ENCODE measurements at places on chromosomes 4 and X.

DNA sequence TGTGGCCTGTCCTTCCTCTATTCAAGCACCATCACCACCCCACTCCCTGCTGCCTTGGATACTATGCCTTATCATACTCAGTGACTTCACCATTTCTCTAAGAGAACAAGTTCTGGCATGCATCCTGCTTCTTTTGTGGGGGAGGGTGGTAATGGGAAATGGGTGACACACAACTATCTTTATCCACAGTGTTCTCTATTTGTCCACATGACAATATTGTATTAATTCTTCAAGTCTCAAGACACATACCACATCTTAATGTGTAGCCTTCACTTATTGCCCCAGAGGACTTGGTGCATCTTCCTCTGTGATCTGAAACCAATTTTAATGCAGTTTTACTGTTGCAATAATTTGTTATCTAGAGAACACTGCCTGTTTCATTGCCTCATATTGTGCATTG lies 29.3 kb upstream of the UGT2B7 start:
- no peak for DNase-seq

DNA sequence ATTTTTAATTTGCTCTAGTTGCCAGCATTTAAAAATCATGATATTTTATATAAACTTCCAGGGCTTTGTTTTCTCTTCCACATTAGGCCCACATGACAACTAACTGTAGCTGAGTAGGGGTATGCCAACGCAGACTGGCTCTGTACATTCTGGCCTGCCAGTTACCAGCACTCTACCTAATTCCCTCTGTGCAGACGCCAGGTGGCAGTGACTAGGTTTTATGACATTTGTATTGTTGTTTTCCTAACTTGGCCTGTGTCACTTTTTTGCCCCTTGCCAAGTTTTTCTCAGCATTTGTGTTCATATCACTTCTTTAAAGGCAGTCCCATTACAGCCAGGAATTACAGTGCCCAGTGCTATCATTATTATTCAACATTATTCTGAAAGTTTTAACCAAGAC lies 347.5 kb downstream of the NKX6-1 start:
- no peak for DNase-seq

DNA sequence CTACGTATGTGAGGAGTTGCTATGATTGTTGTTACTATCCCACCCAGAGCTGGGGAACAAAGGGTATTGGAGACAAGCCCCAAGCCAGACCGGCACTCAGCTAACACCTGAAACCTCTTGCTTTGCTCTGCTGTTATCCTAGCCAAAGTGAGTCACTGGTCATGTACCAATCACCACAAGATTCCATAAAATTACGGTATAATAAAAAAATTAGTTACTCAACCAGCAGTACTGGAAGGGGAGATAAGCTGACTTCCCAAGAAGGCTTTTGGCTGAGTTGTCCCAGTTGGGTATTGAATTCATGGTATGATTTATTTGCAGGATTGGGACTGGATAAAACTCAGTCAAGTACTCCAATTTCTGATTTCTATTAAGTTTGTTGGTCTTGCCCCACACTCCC lies 5.3 kb downstream of the EDA2R start:
- DNase-seq: no peak

- DNase-seq: no peak
Observed at GRCh38 chrX:153408871-153409351, 2.4 kb upstream of the ZFP92 start.

- DNase-seq: peak; percentile 74
Observed at GRCh38 chrX:39491548-39492297, 606.0 kb downstream of the BCOR start.

DNA sequence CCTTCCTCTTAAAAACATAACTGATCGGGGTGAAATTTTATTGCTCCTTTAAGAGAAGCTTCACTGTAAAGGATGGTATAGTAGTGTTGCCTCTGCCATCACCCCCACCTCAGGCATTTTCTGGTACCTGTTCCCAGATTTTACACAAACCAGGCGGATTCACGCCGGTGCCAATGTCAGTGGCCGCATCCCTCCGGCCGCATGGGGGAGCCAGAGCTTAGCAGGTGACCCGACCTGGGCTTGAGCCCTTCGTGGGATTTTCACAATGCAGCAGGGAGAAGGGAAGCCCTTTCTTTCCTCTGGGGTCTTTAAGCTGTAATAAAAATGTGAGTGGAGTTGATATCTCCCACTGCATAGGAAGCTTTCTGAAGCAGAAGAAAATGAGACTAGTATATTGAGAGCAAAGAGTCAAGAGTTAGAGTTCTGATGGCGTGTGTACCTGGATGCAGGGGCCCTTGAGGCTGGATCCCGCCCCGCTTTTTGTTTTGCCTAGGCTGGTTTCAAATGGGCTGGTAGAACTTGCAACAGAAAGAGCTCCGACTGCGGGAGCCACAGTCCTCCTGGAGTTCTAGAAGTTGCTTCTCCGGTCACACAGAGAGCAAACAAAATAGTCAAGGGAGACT lies 59.4 kb downstream of the POLR2B start:
- DNase-seq: peak; percentile 60

- no peak for DNase-seq
Observed at GRCh38 chr4:185127021-185127925, 15.8 kb upstream of the SLC25A4 start.

GRCh38 chr4:186249785-186250754 lies 15.9 kb upstream of the F11 start:
- DNase-seq: no peak

GRCh38 chr4:94741304-94741703 lies 16.5 kb upstream of the BMPR1B start:
- DNase-seq: no peak

- DNase-seq: peak; percentile 30
Observed at GRCh38 chr4:16192631-16193518, 33.4 kb downstream of the TAPT1 start.

GRCh38 chr4:72326692-72327632 lies 242.1 kb downstream of the ADAMTS3 start:
- DNase-seq: peak; percentile 28

DNA sequence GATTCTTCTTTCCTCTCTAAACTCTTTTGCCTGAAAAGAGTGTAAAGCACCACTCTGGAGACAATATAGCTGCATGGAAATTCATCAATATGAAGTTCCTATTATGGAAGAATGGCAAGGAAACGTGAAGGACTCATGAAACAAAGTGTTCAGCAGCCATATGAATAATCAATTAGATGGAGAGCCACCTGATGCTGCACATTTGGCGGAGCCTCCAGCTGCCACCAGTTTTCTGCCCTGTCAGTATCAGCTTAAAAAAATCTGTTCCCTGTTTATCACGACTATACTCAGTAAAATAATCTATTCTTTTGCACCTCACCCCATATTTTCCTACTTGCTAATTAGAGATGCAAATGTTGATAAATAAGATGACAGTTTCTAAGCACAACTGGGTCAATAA lies 276.0 kb downstream of the UNC5C start:
- no peak for DNase-seq

DNA sequence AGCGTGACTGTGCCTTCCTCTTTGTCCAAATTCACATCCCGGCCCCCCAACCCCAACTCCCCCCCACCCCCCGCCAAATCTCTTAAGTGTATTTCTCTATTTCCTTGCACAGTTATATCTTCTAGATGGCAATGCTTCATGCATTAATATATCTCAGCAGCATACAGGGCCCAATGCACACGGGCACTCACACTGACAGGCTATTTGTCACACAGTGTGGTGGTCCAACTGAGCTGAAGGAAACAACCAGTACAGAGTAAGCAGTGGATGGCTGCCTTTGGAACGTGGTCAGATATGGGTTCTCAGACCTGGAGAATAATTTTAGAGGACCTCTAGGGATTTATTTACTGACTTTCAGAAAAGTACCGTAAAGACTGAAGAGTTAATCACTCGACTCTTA lies 681 bp downstream of the EXOC1 start:
- DNase-seq: no peak

DNA sequence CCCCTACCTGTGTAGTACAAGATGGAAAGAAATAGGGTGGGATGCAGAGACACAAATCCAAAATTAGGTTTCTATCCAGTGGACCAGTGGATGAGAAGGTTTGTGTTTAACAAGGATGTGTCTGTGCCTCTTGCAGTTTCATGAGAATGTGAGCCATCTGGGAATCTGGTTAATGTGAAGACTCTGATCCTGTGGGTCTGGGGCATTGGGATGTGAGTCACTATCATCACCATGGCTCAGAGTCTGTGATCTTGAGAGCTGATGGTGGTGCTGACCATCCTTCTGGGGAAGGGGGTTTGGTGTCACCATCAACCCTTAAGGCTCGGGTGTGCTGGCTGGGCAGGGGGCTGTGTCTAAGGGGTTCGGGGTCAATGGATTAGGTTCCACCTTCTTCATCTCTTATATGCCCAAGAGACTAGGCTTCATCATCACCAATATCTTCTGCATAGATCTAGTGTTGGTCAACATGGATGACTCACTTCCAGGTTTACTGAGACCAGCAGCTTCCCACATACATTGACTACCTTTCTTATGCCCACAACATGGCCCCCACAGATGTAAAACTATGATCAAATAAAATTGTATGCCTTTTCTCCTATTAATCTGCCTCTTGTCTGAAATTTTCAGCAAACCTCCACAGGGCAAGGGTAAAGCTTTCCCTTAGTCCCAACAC lies 65.7 kb upstream of the MID1 start:
- DNase-seq: no peak

DNA sequence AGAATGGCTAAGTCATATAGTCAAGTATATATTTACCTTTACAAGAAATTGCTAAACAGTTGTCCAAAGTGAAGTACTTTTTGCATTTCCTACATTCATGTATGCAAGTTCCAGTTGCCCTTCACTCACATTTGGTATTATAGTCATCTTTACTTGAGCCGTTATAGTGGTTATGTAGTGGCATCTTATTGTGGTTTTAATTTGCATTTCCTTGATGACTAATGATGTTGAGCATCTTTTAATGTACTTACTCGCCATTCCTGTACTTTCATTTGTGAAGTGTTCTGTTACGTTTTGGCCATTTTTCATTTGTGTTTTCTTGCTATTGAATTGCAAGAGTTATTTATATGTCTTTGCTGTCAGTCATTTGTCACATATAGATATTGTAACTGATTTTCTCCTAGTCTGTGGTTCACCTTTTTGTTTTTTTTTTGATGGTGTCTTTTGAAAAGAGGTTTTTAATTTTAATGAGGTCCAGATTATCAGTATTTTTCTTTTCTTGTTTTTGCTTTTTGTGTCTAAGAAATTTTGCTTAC lies 27.6 kb downstream of the ARFIP1 start:
- DNase-seq: peak; percentile 29

GRCh38 chr4:38442073-38442788 lies 221.8 kb upstream of the KLF3 start:
- no peak for DNase-seq

DNA sequence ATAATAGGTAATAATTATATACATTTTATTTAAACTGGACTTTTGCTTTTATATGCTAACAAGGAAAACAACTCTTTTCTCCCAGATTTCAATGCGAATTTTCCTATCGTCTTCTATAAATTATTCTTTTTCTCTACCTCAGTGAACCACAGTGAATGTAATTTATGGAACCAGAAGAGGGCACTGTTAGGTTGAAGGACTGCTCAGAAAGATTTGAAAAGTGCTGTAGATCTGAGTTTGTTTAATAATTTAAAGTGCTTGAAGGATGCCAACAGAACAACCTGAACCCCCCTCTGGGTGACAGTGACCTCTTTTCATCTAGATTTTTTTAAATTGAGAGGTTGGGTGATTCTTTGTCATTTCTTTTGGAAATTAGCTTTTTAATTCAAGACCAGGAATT lies 54.9 kb downstream of the PHOX2B start:
- peak; percentile 25 for DNase-seq

DNA sequence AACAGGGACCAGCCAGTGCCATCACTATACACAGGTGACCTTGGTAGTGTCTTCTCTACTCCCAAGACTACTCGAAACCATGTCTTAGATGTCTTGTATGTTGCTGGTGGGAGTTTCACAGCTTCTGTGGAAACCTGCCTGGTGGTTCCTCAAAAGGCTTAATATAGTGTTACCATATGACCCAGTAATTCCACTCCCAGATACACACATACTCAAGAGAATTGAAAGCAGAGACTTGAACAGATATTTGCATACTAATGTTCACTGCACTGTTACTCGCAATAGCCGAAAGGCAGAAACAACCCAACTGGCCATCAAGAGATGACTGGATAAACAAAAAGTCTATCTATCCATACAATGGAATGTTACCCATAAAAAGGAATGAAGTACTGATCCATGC lies 3.1 kb downstream of the TFDP3 start:
- DNase-seq: no peak

GRCh38 chrX:127726227-127726626 lies 326.0 kb downstream of the ACTRT1 start:
- DNase-seq: no peak

DNA sequence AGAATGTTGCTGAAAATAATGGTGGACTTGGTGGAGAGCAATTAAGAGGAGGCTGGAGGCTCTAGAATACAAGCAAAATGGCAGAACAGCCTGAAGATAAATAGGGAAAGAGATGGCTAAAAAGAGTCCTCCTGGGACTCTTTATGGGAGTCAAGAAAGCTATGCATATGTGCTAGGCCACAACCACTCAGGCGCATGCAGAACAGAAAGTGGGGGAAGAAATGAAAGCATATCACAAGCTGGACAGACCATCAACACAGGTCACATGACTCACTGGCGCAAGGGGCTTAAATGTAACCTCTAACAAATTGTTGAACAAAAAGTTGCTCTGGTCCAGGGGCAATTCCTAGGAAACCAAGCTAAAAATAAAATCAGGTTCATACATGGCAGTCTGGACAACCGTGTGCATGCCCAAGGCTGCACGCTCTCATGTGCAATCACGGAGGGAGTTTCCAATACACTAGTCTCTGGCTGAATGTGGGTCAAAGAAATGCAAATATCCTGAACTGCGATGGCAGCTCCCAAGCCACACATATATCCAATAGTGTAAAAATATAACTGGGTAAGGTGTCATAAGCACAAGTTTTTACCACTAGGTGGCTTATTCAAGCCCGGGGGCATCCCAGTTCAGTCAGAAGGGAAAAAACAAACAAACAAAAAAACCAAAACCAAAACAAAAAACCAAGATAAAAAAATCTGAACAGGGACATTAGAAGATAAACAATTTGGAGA lies 45.4 kb downstream of the ZNF711 start:
- no peak for DNase-seq
